Hepatocyte (in vitro differentiated cells): ENCODE measurements at places on chromosomes 1 and 21.

- DNase-seq: peak; percentile 38
Observed at GRCh38 chr1:52604063-52604770, 2.0 kb downstream of the GPX7 start.

DNA sequence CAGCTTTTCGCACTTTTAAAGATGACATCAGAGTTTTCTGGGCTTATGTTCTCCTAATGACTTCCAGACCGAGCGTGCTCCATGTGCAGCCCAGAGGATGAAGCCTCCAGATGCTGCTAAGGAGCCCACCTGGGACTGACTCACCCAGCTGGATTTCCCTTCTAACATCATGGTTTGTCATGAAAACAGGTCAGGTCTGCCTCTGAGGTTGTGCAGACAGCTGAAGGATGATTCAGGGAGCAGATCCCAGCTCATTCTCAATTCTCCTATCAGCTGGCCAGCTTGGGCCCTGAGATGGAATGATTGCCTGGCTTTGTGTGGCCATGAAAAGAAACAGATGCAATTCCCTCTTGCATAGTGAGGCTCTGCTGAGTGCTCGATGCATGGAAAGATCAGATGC, 123.9 kb upstream of the DUSP10 start:
- no peak for DNase-seq

DNA sequence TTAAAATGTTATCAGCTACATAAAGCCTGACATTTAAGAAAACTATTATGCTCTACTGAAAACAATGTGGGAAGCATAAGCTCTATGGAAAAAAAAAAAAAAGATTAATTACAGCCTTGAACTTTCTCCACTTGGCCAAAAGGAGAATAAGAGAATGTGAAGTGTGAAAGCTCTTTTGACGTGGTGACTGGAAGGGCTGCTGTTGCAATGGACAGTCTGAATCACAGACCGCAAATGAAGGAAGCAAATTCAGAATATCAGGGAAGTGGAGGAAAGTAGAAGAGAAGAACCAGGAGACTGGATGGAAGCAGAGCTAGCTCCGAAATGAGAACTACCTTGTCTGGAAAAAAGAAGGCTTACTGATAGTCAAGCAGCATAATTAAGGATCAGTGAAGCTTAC, 106.8 kb downstream of the AK5 start:
- DNase-seq: no peak

GRCh38 chr1:182740120-182740519, 49.5 kb upstream of the NPL start:
- DNase-seq: no peak
